EH (cell line): ENCODE measurements at places on chromosomes 3 and 15.

- no peak for DNase-seq
These were observed 8.0 kb downstream of the POC1A start for GRCh38 chr3:52146189-52146588.

- no peak for DNase-seq
These were observed 303.0 kb upstream of the TPRG1 start for GRCh38 chr3:188868803-188869202.

DNA sequence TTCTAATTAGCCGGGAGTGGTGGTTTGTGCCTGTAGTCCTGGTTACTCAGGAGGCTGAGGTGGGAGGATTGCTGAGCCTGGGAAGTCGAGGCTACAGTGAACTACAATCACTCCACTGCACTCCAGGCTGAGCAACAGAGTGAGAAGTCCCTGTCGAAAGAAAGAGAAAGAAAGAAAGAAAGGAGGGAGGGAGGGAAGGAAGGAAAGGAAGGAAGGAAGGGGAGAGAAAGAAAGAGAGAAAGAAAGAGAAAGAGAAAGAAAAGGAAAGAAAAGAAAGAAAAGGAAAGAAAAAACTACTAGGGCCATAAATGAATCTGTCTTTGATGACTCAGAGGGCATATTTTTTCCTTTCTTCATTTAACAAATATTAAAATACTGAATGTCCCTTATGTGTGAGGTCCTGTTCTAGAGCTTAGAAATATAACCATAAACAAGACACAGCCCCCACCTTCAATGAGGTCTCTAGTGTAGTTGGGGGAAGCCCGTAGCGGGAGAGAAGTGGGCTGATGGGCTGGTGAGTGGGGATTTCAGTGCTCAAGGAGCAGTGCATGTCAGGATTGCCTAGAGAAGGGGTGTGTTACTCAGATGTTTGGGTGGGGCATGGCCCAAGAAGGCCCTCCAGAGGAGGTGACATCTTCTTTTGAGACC, 35.2 kb upstream of the PIAS1 start:
- no peak for DNase-seq

- DNase-seq = peak; percentile 25
These were observed 113.7 kb upstream of the RPL32 start for GRCh38 chr3:12954891-12955650.

- no peak for DNase-seq
These were observed 107.4 kb upstream of the ACP3 start for GRCh38 chr3:132209855-132210254.

GRCh38 chr3:108218811-108219210, 3.4 kb downstream of the IFT57 start:
- DNase-seq = peak; percentile 51

DNA sequence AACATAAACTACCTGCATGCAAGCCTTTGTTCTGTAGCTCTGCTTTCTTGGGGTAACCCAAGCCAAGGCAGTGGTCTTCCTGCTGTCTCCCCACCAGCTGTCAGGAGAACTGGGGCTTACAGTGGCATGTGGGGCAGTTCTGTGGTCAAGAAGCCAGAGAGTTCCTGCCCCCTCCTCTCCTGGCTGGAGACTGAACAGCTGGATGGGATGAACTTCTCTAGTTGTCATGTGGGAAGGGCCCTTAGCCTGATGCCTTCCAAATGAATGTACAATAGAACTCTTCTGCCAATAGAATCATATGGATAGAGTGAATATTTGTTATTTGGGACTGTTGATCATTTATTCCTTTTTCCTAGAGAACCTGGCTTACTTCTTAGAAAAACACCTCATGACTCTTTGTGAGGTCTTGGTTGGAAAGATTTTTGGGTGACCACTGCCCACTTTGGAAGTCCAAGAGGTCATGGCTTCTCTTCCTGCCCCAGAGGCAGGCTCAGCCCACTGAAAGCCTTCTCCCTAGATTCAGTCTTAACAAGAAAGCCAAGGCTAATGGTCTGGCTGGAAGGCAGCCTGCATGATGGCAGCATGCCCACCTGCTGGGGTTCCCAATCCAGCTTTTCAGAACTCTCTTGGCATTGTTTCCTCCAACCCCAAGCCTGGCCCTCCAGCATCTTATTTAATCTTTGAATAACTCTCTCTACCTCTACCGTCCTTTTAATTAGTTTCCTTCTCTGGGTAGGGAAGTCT, 462.9 kb upstream of the PROK2 start:
- no peak for DNase-seq

DNA sequence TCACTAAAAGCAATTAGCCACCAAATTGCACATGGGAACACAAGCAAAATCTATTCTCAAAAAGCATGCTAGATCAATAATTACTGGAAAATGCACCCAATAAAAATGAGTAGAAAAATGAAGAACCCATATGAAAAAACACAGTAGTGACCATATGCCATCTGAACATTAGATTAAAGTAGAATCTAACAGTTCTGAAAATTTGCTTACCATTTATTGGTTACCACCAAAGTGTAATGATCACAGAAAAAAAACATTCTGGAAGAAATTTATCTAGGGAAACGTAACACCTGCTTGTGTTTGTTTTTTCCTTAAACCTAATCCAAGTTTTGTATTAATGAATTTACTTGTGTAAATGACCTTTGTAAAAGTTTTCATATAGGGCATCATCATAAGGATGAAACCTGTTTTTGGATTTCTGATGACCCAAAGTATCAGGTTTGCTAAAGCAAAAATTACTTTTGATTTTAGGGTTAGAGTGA, 37.6 kb upstream of the AADAC start:
- no peak for DNase-seq

DNA sequence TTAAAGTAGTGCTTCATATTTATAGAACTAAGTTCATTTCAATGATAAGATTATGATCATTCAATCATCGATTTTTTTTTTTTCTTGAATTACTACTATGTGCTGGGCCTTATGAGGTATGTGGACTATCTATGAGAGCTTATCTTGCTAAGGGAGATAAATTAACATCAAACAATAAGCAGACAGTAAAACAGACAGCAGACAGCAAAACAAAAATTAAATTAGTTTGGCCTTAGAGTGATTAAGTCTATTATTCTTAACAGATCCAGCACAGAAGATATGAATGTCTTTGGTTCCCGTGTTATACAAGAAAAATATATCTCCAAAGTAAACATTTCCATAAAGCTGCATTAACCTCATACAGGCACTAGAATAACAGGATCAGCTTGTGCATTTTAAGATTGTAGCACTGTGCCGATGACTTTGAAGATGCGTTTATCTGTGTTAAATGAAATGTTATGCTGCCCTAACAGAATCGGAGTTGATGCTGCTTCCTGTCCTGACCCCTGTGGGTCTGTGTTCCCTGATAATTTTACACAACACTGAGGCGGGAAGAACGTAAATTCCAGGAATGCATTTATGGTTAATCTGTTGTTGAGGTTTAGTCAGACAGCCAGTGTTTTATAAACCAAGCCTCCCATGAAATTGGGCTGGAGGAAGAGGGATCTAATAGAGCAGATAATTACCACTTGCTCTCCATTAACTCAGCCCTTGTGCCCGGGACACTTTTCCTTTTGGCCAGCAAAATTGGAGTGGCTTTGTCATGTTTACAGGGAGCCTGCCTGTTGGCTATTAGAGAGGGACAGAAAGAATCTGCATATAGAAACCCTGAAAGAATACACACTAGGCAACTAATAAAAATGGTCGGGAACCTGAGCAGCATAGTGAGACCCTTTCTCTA, 80.8 kb downstream of the GHSR start:
- peak; percentile 87 for DNase-seq

GRCh38 chr3:177231242-177231641, 34.0 kb upstream of the TBL1XR1 start:
- DNase-seq = no peak

GRCh38 chr3:99866261-99866761, 48.6 kb downstream of the CMSS1 start:
- DNase-seq = peak; percentile 88

DNA sequence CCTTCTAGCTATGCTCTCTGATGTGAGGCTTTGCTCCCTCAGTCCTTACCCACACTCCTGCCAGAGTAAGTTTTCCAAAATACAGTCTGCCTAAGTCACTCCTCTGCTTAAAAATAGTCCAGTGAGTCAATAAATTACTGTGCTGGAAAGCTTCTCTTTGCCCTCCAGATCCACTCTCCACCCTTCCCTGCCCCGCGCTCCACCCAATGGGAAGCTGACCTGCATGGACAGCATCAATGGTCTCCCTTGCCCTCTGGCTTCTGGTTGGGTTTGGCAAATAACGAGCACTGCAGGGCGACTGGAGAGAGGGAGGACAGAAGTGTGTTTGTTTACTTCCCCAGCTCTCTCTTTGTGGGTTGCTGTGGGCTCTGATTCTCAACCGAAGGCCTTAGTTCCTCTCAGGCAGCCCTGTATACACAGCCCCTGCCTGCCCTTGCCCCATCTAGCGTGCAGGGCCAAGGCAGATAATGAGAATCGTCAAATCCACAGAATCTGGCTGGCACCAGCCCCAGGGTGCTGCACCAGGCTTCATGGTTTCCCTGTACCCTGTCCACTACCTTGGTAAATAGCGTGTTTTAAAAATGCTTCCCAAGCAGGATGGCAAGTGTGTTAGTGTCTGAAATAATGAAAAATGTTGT, 110.4 kb downstream of the ADAMTSL3 start:
- DNase-seq = no peak

GRCh38 chr3:192351441-192351840, 375.9 kb downstream of the FGF12 start:
- no peak for DNase-seq

- DNase-seq = no peak
These were observed 1770.1 kb downstream of the OTOL1 start for GRCh38 chr3:163266731-163267130.

GRCh38 chr3:148998715-148999423, 7.5 kb downstream of the GYG1 start:
- DNase-seq = no peak

DNA sequence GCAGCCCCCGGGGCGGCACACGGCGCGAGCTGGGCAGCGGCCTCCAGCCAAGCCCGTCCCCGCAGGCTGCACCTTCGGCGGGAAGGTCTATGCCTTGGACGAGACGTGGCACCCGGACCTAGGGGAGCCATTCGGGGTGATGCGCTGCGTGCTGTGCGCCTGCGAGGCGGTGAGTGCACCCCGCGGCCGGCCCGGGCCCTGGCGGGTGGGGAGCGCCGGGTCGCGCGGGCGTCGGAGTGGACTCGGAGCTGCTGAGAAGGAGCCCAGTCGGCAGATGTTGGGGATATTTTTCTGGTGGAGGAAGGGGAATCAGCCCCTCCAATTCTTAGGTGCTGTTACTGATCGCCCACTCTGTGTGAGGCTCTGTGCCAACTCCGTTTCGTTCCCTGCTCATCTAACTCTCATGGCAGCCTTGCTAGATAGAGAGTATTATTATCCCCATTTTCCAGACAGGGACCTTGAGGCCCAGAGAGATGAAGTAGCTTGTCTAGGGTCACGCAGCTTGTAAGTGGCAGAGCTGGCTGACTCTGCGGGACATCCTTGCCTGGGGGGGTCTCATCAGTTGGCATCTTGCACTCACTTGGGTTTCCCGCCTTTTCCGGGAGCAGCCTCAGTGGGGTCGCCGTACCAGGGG, 890 bp downstream of the CHRD start:
- DNase-seq = no peak

- no peak for DNase-seq
These were observed 6.6 kb downstream of the TGM5 start for GRCh38 chr15:43260011-43260615.

DNA sequence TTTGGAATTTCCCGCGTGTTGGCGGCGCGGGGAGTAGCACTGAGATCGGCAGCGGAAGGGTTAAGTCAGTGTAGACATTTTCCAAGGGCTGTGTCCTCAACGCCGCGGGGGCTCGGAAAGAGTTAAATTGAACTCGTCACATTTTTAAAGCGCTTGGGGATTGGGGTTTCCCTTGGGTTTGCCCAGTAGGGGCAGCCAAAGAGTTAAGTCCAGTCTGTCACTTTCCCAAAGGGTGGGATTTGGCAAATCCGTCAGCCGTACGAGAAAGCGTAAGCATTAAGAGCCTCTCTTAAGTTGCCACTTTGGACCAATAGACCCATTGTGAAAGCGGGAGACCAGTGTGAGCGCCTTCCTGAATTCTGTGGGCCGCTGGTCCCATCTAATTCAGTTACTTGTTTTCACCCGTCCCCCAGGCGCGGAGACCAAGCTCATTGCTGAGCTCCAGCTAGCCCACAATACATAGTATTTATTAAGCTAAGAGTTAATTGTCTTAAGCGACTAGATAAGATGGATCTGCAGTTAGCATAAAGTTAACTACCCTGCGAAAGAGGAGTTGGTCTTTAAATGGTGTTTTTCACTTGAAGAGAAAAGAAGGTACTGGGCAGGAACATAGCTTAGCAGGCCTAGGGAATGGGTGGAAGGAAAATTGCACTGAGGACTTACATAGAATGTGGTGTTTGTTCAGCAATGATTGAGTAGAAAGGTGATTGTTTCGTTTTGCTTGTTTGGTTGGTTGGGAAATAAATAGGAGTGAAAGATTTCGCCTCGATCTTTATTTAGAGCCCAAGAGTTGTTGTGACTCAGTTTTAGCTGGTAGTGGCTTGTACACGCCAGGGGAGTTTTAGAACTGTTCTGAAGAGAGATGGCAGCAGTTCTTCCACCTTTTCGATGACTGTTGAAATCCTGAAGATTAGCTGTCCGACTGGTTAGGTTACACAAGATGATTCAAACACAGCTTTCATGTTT, 932 bp downstream of the ARL8B start:
- peak; percentile 67 for DNase-seq

DNA sequence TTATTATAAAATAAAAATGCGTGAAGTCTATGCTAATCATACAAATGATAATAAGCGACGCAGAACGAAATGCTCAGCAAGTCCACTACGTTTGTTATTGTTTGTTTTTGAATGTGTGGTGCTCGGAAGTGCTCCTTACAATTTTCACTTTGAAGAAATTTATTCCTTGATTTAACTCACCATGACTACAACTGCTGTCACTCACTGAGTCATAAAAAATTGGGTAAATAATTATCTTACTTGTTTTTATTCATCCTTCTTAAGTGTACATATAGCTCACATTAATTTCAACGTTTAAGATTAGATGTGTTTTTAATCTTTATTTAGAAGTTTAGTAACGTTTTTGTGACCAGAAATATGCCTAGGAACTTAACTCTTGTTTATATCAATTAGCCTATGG, 66.7 kb upstream of the NANOGP8 start:
- DNase-seq = no peak

GRCh38 chr15:82047453-82048400, 1.9 kb upstream of the MEX3B start:
- DNase-seq = peak; percentile 30

DNA sequence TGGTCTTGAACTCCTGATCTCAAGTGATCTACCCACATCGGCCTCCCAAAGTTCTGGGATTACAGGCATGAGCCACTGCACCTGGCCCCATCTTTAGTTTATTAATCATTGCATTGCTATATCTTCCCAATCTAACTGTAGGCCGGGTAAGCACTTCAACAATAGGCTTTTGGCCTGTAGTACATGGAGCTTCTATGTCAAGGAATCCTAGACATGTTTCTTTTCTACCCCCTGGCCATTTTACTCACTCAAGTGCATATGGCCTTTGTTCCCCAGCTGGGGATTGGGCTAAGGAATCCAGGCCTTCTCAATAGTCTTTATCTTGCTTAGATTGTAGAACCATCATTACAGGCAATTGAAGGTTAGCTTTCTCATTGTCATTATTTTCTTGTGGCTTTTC, 122.3 kb upstream of the MBNL1 start:
- no peak for DNase-seq

- DNase-seq = no peak
These were observed 155.0 kb upstream of the HES1 start for GRCh38 chr3:193980905-193981304.
